ENCODE measurements at places on chromosomes 11 and 22. TPM values are rescaled to one million over a fixed set of nuclear protein-coding genes. Genes with fewer than 3 reads are reported as not detected.

The PLAAT5 gene
- total RNA-seq, result not detected

The CASP5 gene
- not detected for total RNA-seq

The VEGFB gene
- total RNA-seq, result 54.3 TPM

The H19 gene
- 65.2 TPM for total RNA-seq

The OR4A16 gene
- not detected for total RNA-seq
